H9 (cell line): ENCODE measurements at places on chromosomes 1 and 21.

DNA sequence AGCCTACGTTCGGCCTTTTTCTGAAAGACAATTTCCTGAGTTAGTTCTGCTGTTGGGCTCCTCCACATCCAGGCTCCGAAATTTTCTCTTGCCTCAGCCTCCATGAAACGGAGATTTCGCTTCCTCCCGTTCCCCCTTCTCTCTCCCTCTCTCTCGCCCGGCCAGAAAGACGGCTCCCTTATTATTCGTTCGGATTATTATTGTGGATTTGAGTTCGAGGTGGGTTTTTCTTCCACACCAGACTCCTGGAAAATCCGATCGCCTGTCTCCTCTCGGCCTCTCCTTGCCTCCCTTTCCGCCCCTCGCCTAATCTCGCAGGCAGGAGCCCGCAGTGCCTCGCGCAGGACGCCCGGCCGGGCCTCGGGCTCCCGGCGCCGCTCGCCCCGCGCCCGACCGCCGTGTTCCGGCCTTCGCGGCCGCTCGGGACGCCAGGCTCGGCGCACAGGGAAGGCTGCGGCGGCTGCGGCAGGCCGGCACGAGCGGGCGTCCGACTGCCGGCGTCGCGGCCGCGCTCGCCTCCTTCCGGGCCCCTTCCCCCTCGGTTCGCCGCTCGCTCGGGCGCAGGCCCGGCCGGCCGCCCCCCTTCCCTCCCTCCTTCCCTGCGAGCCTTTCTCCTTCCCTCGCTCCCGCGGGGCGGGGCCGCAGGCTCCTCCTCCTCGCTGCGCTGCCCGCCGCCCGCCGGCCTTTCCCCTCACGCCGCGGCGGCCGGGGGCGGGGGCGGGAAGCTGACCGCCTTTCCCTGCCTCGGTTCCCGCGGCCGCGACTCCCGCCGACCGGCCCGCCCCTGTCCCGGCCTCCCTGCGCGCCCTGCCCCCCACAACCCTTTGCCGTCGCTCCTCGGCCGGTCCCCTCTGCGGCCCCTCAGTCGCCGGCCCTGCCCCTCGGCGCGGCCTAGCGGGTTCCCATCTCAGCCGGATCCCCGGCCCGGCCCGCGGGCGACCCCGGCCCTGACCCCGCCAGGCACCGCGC, at the start of gene ARHGEF11:
TSS of gene ARHGEF11 (minus strand) at position 493 of the 969 bp plus-strand sequence. CDS start 1,412 bp downstream, outside the sequence.
- peak; percentile 90 for DNase-seq

GRCh38 chr1:172252958-172253357, 167.5 kb upstream of the C1orf105 start:
- DNase-seq, result no peak

DNA sequence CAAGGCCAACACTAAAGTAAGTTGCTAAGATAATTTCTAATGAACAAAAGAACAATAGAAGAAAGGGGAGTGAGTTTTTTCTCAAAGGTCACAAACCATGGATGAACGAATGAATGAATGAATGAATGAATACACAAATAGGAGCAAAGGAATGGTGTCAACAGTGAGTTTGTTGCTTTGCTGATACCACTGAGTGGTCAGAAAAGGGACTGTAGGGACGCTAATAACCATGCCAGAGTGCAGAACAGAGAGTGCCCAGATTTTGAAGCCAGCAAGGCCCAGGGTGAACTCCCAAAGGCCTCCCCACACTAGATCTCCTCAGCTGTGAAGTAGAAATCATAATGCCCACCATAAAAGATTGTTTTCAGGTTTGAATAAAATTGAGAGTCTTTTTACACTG, 15.9 kb downstream of the CD58 start:
- DNase-seq, result no peak

DNA sequence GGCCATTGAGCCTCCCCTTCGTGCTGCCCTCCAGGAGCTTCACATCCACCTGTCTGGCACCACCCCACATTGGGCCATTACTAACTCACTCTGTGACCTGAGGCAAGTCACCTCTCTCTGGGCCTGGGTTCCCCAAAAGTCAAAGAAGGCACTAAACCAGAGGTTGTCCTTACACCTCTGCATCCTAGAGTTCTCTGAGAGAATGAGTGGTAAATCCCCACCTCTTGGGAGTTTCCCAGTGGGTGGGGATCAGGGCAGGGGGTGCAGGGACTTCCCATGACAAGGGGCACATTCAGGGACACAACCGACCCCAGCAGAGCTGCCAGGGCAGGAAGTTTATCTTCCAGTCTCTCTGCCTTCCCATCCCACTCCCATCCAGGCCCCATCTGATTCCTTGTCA, 99.7 kb downstream of the EPHB2 start:
- DNase-seq, result no peak

GRCh38 chr1:19532519-19532918, 47.2 kb upstream of the CAPZB start:
- DNase-seq, result no peak

GRCh38 chr1:155002464-155003226, at the start of gene ZBTB7B:
Gene ZBTB7B, plus strand, starts transcription at chr1:155002802. Its CDS starts 11,859 bp downstream, at chr1:155014661.
- peak; percentile 39 for DNase-seq

GRCh38 chr1:155864393-155864792, 5.0 kb downstream of the SYT11 start:
- DNase-seq, result no peak

GRCh38 chr21:42845296-42845965, 33.9 kb downstream of the WDR4 start:
- DNase-seq, result peak; percentile 17

- DNase-seq, result peak; percentile 56
These were observed 32.6 kb downstream of the GRIK3 start for GRCh38 chr1:37001703-37002102.

GRCh38 chr1:81954534-81955020, 153.8 kb downstream of the ADGRL2 start:
- DNase-seq, result no peak

DNA sequence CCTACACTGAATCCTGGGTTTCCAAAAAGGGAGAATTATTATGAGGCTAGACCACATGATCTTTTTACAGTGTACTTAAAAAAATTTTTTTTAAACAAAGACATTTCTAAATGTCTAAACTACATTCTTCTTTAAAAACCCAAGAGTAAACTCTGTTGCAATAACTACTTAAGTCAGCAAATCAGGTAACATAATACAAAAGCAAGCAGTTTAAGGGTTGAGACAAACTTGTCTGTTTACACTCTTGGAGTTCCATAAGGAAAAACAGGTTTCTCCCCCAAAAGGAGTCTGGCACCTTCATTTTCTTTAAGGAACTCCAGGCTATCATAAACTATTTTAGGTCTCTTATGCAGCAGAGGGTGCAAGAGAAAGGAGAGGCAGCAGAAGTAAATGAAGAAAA, 12.5 kb upstream of the ANKRD45 start:
- DNase-seq, result no peak

GRCh38 chr1:230550428-230550827, 91.9 kb upstream of the COG2 start:
- no peak for DNase-seq

DNA sequence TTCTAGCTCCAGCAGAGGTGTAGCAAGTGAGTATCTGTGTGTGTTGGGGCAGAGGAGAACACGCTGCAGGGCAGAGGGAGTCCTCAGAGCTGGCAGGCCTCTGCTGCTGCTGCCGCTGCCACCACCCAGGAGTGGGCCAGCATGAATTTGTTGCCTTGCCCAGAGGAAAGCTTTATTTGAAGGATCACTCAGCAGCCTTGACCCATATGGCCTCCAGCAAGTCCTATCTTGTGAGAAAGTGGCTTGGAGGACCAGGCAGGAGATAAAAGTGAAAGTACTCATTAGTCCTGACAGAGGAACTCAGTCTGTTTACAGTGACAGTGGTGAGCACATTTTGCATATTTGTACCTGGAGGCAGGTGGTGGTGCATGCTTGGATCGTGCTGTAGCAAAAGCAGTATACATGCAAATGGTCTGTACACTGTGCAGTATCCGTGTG, 3.1 kb downstream of the TRAF5 start:
- DNase-seq, result no peak

- DNase-seq, result no peak
These were observed 97.4 kb upstream of the ADGRL2 start for GRCh38 chr1:81703391-81703755.

DNA sequence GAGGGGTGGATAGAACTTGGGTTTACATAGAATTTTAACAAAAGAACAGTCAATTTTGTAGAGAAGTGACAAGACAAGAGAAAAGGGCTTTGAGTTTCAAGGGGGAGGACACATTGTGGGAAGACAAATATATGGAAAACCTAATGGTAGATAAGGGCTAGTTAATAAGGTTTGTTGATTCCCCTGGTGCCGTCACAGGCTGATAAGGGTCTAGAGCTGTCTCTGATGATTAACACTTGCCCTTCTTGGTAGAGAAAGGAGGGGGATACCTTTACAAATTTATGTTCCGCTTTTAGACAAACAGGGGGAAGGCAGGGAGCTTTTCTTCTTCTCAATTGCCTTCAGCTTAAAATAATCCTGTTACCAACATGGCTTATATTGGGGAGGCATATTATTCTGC, 124.3 kb downstream of the ETS2 start:
- no peak for DNase-seq

GRCh38 chr1:212260557-212261355, 24.5 kb upstream of the PPP2R5A start:
- no peak for DNase-seq

- DNase-seq, result peak; percentile 8
These were observed 126.6 kb upstream of the COA6 start for GRCh38 chr1:234246638-234247116.

DNA sequence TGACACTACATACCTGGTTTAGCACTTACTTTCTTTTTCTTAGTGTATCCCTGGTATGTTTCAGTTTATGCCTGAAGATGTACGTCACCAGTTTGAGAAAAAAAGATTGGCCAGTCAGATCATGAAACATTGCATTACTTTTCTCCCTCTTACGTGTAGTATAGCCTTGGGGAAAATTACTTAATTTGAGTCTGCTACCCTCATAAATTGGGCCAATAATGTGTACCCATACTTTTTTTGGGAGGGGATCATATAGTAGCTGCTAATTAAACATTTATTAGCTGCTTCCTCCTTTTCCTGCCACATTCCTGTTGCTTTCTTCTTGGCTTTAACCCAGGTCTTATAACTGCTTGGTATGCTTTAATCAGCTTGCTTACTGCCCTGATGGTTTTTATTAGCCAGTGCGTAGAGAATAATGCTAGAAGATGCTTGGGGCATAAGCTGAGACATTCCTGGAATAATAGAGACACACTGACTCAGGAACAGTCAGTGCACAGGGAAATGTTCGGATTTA, 32.1 kb downstream of the RABGAP1L start:
- DNase-seq, result no peak

DNA sequence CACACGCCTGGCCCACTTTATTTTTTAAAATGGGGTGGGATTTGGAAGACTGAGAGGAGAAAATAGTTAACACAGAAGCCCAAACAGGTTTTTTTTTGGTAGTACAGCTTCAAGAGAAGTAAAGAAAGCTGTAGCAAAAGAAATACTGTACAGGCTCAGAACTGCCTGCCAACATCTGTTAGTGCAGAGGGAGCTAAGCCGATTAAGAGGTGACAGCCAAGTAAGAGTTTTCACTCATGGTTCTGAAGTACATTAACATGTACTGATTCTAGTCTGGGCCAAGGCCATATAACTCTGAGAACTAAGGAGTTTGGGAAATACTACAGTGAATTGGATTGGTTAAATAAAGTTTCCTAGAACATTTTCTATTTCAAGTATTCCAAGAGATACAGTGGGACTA, 51.6 kb downstream of the EIF2B3 start:
- no peak for DNase-seq

GRCh38 chr21:26539566-26539965, 33.5 kb downstream of the CYYR1 start:
- DNase-seq, result no peak

DNA sequence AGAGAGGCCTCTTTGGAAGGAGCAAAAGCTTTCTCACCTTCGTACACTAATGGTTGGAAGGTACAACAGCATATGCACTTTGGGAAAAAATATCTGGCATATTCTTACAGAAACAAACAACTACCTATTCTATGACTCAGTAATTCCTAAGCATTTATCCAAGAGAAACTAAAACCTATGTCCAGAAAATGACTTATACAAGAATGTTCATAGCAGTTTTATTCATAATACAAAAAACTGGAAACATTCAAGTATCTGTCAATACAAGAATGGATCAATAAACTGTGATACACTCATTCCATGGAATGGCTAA, 8.2 kb downstream of the NBPF1 start:
- DNase-seq, result no peak

DNA sequence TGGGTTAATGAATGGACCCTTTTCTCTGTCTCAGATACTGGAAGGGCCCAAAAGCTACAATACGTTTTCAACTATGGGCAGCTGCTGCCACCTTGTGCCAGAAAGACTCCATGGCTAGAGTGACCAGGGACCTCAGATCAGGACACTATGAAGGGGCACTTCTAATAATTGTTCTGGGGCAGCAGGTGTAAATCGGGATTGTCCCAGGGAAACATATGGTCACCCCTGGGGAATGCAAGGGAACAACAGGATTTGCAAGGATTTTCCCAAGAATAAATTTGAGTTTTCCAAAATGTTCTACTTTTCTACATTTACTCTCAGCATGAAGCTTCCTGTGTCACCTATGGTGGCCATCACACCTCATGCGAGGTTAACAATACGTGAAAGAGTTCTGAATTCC, 12.0 kb upstream of the FCAMR start:
- DNase-seq, result peak; percentile 68

DNA sequence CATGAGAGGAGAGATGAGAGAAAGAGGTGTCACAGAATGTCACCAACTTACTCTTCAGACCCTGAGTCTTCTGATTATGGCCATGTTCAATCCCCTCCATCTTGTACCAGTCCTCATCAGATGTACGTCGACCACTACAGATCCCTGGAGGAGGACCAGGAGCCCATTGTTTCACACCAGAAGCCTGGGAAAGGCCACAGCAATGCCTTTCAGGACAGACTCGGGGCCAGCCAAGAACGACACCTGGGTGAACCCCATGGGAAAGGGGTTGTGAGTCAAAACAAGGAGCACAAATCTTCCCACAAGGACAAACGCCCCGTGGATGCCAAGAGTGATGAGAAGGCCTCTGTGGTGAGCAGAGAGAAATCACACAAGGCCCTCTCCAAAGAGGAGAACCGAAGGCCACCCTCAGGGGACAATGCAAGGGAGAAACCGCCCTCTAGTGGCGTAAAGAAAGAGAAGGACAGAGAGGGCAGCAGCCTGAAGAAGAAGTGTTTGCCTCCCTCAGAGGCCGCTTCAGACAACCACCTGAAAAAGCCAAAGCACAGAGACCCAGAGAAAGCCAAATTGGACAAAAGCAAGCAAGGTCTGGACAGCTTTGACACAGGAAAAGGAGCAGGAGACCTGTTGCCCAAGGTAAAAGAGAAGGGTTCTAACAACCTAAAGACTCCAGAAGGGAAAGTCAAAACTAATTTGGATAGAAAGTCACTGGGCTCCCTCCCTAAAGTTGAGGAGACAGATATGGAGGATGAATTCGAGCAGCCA, 8.0 kb downstream of the ELOA start:
- peak; percentile 58 for DNase-seq

GRCh38 chr1:21620496-21620895, 48.7 kb downstream of the RAP1GAP start:
- no peak for DNase-seq

GRCh38 chr1:156696755-156697154, 8.6 kb downstream of the CRABP2 start:
- DNase-seq, result no peak

GRCh38 chr1:243443557-243443956, 187.7 kb downstream of the SDCCAG8 start:
- DNase-seq, result no peak
